Mesenchymal stem cell (in vitro differentiated cells and primary cell): ENCODE measurements at places on chromosomes 11 and 22.

DNA sequence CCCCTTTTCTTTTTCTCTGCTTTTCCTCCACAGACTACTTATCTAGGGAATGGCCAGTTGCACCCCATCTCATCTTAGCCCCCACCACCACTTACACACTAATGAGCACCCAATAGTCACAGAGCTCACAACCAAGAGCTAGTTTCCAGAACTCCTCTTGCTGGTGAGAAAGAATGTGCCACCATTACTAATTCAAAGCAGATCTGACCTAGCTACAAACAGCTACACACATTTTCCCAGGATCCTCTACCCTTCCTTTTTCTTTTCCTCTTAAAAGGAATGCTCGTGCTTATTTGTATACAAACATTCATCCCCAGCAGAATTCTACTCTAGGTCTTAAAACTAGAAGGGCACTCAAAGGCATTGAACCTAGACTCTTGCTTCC lies 136.8 kb downstream of the CD44 start:
- no peak for DNase-seq

GRCh38 chr11:117166491-117166890 lies 12.1 kb upstream of the SIDT2 start:
- DNase-seq: no peak

DNA sequence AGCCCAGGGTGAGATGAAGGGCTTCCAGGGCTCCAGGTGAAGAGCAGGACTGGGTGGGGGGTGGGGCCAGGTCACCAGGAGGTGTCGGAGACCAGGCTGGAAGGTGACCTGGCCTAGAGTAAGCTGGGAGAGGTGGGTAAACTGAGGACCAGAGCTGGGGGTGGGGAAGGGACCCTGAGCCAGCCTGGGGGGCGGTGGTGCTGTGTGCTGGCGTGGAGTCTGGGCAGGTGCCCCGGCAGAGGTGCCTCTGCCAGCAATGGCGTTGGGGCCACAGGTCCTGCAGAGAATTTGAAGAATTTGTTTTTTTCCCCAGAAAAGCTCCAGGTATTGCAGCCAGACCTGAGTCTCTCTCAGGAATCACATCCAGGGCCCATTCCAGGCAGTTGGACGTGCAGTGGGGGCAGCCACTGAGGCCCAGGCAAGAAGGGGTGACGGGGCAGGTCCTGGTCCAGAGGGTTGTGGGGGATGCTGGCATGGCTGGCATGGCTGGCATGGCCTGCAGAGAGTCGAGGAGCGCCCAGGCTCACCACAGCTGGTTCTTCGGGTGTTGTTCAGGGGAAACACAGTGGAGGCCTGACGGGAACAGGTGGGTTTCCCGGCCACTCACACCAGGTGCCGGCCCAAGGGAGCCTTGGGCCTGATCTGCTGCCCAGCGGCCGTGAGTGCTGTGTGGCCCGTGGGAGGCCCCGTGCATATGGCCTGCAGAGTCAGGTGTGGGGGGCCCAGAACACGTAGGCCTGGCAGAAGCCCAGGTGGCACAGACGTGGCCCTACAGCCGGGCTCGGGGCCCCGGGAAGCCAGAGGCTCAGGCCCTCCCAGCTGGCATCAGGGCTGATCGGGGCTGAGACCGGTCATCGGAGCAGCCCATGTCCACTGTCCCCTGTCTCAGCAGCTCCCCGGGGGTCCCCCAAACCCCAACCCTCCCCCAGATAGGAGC lies 6.4 kb upstream of the MUC6 start:
- no peak for DNase-seq

- no peak for DNase-seq
Measured at GRCh38 chr11:44983786-44984185, 33.1 kb upstream of the TP53I11 start.

DNA sequence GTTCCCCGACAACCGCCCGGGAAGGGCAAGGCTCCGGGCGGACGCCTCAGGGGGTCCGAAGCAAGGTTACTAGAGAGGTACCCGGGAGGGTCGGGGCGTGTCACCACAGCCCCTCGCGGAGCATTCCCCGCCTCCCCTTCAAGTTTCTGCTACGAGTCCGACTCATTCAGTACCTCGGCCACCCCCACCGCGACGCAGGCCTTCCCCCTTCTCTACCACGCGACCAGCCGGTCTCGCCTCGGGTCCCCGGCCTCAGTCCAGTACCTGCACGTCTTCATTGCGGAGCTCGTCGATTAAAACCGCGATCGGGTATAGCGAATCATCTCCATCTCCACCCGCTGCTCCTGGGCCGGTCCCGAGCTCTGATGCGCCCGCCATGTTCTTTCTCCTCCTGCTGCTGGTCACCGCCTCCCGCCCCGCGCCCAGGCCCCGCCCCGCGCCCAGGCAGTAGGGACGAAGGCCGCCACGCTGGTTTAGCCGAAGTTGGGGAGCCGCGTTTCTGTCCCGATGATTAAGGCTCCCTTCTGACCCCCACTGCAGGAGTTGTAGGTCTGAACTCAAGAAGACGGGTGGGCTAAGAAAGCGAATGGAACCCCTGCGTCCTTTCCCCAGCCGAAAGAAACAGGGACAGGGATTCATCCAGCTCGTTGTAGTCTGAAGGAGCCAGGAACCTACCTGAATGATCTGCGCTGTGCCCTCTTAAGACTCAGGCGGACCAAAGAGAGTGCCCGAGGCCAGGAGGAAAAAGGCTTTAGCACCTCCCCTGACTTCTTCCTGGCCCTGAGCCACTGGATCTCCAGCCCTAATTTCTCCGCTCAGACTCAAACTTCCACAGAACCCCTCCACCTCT lies at the start of gene PPP2R1B:
Gene PPP2R1B (minus strand): TSS at position 406 of the 850 bp plus-strand sequence. CDS start 28 bp downstream, at position 378.
- peak; percentile 77 for DNase-seq

GRCh38 chr11:19216021-19216420 lies 14.2 kb upstream of the CSRP3 start:
- no peak for DNase-seq

DNA sequence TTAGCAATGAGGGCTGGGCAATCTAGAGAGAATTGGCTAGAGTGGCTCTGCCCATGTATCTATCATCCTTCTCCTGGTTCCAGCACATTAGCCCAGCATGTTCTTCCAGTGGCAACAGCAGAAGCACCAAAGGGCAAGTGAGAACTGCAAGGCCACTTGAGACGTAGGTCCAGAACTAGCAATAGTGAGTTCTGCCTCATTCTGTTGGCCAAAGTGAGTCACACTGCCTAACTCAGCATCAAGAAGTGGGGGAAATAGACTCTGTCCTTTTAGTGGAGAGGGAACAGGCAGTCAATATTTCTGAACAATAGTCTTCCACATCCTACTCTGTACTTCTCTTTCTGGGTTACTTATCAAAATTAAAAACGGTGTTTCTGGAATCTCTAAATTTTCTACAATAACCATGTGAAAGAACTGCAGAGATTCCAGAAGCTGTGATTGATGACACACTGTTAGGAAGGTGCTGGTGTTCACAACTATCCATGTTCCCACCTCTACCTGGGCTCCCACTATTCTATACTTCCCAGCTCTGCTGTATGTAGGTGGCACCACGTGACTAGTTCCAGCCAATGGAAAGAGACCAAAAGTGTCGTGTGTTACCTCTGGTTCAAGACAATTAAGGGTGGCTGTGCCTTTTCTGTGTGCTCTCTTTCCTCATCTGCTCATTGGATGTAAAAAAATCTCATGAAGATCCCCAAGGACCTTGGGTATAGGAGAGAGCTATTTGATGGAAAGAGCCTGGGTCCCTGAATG lies 23.4 kb upstream of the GRK3 start:
- DNase-seq: no peak
